ENCODE measurements at places on chromosomes 5 and 9.

DNA sequence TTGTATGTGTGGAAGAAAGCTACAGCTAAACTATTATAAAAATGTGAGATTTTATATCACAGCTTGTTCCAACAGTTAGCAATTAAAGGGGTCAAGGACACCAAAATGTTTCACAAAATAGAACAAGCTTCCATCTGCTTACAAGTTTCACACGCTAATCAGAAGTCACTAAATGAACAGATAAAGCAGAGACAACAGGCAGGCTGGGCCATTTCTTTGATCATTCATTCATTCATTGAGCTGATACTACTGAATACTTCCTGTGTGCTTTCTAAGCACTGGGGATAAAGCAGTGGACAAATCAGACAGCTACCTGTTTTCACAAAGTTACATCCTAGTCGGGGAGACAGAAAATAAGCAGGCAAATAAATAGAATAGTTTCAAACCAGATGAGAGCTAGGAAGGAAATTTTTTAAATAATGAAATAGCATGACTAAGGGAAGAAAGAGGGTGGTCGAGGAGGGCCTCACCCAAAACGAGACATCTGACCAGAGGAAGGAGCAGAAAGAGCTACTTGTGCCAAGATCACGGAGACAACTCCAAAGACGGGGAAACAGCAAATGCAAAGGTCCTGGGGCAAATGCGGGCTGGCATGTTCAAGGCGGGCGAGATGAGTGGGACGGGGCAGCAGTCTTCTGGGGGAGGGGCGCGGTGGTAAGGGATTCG lies 1.2 kb downstream of the MAPK9 start:
- no peak for DNase-seq

DNA sequence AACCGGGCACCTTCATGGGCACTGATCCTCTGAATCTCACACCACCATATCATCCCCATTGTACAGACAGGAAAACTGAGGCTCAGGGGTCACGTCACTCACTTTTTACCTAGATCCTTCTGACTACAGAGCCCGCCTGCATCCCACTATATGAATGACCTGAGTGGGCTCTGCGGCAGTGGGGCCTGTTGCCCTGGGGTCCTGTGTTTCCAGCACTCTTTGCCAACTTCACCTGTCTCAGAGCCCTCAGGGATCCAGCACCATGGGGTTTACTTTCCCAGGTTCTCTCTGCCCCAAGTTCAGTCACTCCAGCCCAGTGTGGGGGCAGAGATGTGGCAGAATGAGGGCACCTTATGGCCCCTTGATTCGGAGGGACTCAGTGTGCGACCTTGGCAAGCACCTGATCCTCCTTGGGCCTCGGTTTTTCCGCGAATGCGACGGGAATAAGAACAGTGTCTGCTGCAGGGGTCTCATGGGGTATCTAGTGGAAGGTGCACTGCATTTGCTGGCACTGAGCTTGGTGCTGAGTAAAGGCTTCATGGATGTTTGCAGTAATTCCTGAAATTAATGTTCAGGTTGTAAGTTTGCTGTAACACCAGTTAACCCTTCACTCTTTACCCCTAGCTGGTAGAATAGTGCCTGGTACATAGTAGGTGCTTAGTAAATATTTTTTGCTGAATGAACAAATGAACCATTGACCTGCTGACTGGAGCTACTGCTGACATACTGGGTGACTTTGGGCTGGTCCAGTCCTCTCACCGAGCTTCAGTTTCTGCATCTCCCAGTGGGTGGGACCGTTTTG lies 47.1 kb upstream of the BOD1 start:
- no peak for DNase-seq

DNA sequence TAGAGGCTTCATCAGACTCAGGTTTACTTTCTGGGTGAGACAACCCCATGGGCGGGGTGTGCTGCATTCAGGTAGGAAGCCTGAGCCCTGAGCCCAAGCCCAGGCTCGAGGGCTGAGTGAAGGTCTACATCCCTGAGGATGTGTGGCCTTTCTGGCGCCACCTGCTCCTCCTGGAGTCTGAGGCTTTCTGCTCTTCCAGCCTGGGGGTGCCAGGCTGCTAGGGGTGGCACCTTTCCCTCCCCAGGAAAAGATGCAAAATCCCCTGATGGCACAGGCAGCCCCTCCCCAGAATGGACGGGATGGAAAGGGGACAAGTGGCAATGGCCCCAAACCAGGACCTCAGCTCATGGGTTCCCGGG lies 44.4 kb upstream of the PRRC2B start:
- DNase-seq = no peak

DNA sequence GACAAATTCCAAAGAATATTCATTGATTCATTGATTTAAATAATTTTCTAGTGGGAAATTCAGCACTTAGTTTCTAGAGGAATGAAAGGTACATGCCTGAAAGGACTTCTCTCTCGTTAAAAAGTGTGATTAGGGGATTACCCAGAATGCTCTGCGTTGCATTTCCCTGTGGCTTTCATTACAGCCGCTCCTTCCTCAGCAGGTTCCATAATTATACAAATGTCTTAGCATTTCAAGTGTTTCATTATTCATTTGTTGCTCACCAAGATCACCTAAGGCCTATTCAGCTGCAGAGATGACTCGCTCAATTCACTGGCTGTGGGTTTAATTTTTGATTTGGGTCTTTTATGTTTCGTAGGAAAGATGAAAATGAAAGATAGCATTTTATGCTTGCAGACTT lies 52.8 kb downstream of the SPATA31C2 start:
- peak; percentile 17 for DNase-seq

DNA sequence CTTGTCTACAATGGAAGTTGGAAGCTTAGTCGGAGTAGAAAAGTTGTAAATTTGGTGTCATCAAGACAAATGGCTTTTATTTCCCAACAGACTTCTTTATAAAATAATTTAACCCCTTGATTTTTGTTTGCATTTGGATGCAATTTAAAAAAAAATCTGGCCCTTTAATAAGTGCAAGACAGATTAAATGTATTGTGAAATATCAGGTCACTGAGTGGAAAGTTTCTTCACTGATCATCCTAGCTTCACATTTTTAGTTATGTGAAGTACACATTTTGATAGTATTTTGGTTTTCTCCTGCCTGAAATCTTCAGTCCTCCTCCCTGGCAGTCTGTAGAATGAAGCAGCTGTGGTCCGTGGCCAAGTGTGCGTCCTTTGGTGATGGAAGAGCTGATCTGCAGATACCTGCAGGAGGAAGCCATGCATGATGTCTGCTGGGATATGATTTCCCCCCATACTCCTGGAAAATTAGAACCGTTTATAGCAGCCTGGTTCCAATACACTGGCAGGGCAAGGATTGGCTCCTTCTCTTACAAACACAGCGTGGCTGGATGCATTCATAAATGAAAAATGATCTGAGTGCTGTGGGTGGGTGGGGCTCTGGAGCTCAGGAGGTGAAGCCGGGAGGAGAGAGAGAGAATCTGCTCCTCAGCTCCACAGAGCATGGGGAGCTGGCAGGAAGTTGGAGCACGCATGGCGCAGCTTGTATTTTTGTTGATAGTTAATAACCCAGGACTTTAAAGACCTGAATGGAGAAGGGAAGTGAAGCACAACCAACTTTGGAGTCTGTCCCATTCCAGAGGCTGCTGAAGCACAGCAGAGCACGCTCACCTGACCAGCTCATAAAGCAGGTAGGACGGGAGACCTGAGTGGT lies 238.4 kb downstream of the GOLPH3 start:
- DNase-seq = no peak

GRCh38 chr9:131524665-131525315 lies 6.3 kb downstream of the UCK1 start:
- DNase-seq = no peak

DNA sequence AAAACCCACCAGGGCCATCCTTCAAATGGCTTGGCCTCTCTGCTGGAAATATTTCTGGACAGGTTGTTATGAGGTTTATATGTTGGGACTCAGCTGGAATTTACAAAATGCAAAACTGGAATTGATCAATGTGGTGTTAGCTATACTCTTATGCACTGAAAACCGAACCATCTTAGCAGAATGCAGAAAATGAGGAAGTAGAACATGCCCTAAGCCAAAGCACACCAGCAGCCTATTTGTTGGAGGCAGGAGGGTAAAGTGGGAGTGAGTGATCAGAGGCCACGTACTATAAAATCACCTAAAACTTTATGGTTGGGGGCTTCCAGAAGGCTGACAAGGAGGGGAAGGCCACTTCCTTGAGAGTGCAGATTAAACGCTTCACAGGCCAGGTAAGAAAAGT lies 63.6 kb upstream of the C5orf63 start:
- no peak for DNase-seq

DNA sequence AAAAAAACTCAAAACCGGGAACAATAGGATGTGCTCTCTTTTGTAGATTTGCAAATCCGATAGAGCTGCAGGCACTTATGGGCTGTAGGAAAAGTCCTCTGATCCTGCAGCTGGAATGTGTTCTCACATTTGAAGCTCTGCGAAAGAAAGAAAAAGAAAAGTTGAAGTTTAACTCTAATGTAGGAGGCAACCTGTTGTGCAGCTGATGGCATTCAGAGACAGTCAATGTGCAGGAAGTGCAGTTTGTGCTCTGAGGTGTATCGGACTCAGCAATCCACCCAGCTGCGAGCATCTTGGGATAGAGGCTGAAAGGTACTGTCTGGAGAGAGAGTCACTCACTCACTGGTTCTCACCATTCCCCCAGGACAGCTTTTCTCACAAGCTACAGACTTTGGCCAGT lies 339.2 kb downstream of the AGTPBP1 start:
- no peak for DNase-seq

- no peak for DNase-seq
These were observed 253.3 kb upstream of the SMARCA2 start for GRCh38 chr9:1761807-1762206.

DNA sequence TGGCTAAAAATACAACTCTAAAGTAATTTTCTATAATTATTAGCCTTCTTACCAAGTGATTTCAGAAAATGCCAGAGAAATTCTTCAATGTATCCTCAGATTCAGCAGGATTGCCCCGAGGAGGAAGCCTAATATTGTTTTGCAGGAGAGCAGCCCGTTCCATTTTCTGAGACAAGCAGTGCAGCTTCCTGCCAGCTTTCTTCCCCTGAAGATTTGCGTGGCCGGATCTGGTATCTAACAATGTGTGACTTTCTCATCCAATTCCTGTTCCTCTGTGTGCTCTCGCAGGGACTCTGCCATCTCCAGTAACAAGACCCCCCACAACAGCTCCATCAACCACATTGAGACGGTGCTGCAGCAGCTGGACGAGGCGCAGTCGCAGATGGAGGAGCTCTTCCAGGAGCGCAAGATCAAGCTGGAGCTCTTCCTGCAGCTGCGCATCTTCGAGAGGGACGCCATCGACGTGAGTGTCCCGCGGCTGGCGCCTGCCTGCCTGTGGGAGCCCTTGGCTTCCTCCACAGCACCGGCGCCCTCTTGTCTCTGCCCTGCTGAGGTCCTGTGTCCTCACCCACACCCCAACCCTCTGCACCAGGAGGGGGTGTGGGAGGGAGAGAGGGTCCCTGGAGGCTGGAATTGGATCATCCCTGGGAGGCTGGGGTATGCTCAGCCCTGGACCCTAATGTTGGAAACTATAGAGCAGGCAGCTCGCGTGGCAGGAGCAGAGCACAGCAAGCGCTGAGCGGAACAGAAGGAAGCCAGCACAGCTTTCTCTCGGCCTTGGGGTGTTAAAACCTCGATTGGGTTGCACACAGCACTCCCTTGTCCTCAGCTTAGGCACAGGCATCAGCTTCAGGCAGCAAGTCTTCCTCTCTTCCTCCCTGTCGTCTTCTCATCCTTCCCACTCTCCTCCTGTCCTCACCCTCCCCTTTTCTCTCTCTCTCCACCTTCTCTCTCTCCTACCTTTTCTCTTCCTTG lies 216.2 kb downstream of the TRIO start:
- DNase-seq = no peak

DNA sequence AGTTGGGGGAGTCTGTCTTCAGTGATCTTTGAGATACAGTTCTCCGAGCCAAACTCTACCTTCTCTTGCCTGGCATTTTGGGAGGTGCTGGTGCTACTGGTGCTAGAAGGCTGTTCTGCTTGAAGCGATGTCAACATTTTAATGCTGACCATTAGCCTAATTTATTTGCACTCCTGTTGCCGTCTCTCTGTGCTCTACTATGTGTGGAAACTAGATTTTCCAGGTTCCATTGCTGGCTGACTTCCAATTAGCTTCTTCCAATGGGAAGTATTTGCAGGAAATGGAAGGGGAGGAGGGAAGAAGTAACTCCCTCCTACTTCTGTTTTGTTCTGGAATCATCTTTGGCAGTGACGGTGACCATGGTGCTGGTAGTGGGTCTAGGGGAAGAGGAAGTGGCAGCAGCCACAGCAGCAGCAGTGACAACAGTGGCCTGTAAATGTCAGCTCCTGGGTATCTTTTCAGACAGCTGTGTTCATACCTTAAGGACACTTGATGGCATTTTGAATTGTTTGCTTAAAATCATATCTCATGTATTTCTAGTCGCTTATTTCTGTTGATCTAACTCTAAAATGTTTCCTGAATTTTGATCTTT lies 7.9 kb downstream of the TXNDC8 start:
- DNase-seq = no peak

GRCh38 chr9:116234081-116234480 lies 80.5 kb downstream of the PAPPA start:
- peak; percentile 70 for DNase-seq

Data from A172 (cell line).